ENCODE measurements at places on chromosomes 1 and 21.
A peak's percentile ranks its signal among the peaks of the same experiment; 100 is the strongest.

DNA sequence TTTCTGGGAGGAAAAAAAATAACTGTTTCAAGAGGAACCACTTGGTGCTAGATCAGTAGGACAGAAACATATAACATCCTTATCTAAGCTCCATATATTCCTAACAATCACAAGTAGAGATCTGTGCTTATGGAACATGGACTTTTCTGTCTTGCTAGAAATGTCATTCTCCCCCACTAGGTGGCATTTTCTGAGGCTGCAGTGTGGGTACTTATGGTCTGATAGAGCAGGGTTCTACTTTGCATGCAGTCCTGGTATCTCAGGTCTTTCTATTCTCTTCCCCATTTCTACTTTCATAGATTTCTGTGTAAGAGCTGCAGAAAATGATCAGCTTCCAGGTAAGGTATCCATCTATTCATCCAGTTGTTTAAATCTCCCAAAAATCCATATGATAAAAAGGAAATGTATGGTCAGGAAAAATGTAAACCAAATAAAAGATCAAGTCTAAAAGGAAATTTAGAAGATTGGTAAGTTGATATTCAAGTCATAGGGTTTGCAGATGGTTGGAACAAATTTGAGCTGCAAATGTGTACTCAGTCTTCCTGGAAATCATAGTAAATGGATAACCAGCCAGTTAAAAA, 1.5 kb downstream of the ZNF684 start:
- peaks cover 19% of the 10 kb centered on the region for H3K4me1 ChIP-seq
- peak overlapping the region; percentile 32 for H3K4me3 ChIP-seq
- H3K27ac ChIP-seq = no peak overlapping the region

DNA sequence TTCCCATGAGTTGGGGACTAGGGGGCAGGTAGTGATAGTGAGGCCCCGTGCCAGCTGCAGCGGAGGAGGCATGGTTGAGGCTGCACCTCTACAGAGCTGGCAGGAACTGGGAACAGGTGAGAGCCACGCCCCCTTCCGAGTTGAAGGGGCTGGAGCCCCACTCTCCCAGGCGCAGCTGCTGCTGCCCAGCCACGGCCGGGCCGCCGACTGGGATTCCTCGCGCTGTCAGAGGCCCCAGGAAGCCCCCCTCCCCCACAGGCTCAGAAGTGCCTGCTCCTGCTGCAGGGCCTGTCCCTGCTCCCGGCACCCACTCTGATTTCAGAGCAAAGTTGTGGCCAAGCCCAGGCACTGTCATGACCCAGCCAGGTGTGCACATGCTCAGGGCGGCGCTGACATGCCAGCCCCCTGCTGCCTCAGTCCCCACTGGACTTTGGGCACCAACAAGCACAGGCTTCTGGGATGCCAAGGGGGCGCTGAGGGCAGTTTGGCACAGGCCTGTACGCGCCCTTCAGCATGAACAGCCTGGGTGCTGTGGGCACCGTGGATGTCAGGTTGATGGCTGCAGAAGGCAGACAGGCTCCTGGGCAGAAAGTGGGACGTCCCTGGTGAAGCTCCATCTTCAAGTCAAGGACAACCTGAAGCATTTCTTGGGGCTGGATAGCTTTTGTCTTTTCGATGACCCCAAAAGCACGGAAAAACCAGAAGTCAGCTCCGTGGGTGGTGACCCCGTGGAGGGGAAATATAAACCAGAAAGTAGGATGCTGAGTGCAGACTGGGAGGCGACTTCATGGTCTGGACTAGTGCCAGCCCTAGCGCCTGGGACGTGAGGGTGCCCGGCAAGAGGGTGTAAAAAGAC, 121.5 kb downstream of the SIM2 start:
- peaks cover 12% of the 10 kb centered on the region for H3K27me3 ChIP-seq
- no peak overlapping the region for H3K27ac ChIP-seq
- peak; percentile 15 for DNase-seq
- peaks cover 3% of the 10 kb centered on the region for H3K36me3 ChIP-seq
- no peak overlapping the region for H3K4me3 ChIP-seq
- H3K4me1 ChIP-seq = peaks cover 6% of the 10 kb centered on the region

GRCh38 chr21:42524341-42525028, 10.8 kb downstream of the SLC37A1 start:
- H3K4me1 ChIP-seq = peaks cover 37% of the 10 kb centered on the region
- H3K27ac ChIP-seq = peak overlapping the region; percentile 98
- peaks cover 34% of the 10 kb centered on the region for H3K36me3 ChIP-seq
- peak overlapping the region; percentile 51 for H3K4me3 ChIP-seq
- DNase-seq = peak; percentile 24

DNA sequence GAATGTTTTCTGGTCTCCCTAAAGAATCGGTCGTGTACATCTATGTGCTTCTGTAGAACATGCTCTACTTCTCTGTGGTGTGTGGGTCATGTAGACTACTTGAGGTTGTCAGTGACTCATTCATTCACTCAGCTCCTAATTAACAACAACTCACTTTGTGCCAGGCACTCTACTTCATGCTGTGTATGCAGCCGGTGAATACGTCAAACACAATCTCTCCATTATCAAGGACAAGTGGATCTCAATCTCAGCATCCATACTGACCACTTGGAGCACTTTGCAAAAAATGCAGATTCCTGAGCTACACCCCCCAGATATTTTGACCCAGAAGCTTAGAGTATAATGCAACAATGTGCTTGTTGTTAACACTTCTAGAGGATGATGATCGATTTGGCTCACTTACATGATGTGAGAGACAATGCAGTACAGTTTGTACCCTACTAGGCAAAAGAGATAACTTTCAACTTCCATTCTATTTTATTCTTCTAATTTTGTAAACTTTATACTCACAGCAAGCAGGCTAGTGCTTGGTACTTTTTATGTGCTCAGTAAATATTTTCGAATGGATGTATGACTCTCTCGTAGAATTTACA, 508.6 kb upstream of the ADAMTS5 start:
- H3K27ac ChIP-seq = no peak overlapping the region
- no peaks in the 10 kb centered on the region for H3K36me3 ChIP-seq
- H3K4me3 ChIP-seq = no peak overlapping the region
- H3K27me3 ChIP-seq = no peaks in the 10 kb centered on the region
